ENCODE measurements at places on chromosomes 2 and 18. TPM values are rescaled to one million over a fixed set of nuclear protein-coding genes. Genes with fewer than 3 reads are reported as not detected.

GRCh38 chr18:25137197-25137472, 214.8 kb downstream of the ZNF521 start:
- no peak for DNase-seq

GRCh38 chr2:128260239-128261138, 58.2 kb downstream of the HS6ST1 start:
- DNase-seq, result no peak

- DNase-seq, result no peak
Observed at GRCh38 chr18:24672165-24672941, 211.9 kb downstream of the HRH4 start.

DNA sequence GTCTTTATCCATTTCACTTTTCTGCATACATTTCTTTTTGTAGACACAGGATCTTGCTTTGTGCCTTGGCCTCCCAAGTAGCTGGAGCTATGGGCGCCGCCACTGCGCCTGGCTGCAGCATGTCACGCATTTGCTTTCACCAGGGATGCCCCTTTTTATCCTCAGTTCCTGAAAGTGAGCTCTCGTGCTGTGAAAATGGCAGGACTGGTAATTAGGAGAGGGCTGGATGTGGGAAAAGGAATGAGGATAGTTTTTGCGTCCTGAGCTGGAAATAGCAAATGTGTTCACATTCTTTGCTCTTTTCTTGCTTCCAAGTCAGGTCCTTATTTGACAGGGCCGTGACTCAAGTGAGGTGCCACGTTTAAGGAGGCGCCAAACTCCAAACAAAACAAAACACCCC, 104.6 kb downstream of the LDLRAD4 start:
- DNase-seq, result no peak

DNA sequence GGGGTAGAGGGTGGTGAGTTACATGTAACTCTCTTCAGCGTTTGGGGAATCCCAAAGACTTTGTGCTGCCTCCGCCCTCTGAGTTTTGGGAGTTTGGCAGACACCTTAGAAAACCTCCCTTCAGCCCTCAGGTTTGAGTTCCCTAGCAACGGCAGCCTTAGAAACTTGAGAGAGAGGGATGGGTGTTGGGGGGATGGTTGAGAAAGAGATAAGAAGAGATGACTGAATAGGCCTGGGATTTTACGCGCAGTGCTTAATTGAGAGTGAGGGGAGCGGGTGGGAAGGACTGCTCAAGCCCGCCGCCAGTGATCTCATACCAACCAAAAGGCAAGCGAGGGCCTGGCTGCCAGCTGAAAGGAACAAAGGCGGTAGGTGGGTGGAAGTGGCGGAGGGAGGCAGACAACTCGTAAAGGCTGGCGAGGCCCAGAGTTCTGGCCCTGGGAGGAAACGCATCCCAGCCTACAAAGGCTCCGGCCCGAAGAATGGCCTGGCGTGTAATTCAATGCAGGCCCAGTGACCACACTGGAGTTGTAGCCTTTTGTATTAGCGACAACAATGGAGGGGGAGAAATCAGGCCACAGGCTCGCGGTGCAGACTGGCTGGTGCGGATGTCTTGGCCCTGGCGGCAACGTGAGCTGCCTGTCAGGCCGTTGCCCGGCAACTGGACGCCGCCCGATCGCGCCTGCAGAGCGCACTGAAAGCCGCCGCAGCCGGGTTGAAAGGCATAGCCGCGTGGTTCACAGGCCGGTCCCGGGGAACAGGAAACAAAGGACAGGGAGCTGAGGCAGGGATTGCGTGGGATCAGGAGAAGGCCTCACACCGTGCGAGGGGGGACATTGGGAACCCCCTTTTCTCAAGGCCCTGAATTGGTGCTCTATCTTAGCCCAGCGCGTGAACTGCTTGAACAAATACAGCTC, 39.9 kb upstream of the DARS1 start:
- no peak for DNase-seq

- no peak for DNase-seq
Observed at GRCh38 chr2:31430439-31431165, 16.1 kb upstream of the XDH start.

- no peak for DNase-seq
Observed at GRCh38 chr18:408367-408766, 92.1 kb downstream of the COLEC12 start.

GRCh38 chr2:140580532-140581151, 1550.2 kb downstream of the LRP1B start:
- DNase-seq, result no peak

TRABD2A gene
- total RNA-seq, result 7.3 TPM

DNA sequence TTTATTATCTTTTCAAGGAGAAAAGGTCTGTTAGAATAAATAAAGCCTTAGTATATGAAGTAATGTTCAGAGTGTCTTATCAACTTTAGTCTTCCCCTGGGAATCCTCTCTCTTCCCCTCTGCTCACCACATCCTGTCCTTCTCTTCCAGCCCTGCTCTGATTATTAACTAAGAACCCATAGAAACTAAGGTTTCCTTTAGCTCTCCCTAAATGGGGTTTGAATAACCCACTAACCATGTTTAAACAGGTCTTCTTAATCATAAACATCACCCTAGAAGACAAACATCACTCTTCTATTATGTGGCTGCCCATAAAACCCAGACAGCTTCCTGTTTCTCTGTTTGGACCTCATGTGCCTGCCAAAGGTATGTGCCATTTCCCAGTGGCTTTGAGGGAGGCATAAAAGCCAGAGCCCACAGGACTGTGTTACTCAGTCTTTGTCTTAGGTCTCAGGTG, 50.1 kb downstream of the SLC14A1 start:
- no peak for DNase-seq

- no peak for DNase-seq
Observed at GRCh38 chr2:205527801-205528200, 154.5 kb upstream of the NRP2 start.

DNA sequence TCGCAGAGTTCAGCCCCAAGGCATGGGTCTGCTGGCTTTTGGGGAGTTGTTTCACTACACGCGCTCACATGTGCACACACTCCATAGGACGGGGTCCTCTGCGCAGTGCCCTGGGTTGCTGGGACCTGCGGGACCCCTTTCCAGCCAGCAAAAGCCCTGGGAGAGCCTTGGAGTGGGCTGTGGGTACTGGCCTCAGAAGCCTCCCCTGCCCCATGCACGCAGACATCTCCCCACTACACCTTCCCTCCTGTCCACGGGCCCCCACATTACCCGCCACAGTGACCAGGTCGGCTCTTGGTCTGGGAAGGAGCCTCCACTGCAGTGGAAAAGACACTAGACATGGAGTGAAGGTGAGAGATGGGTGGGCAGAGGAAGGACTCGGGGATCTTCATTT, 48.5 kb downstream of the FAM168B start:
- DNase-seq, result no peak

RAX gene
- total RNA-seq, result not detected

DNA sequence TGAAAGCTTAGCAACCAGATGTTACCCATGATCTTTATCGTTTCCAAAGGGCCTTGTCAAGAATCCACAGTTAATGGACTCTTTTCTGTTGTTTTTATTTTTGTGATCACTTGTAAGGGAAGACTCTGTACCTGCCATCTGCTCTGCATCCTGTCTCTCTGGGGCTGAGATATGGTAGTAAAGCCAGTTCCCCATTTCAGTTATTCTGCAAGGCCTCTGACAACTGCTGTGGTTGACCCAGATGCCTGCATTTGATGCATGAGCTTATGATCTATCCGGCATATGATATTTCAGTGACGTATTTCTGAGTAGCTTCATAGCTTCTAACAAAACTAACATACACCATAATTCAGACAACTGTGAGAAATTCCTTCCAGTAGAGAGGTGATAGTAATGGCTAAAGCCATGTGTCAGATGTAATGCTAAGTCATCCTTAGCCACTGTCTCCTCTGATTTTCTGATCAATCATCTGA, 105.1 kb downstream of the TPO start:
- no peak for DNase-seq

All from omental fat pad (tissue), 4 donors.